ENCODE measurements at places on chromosomes 1 and 21.

DNA sequence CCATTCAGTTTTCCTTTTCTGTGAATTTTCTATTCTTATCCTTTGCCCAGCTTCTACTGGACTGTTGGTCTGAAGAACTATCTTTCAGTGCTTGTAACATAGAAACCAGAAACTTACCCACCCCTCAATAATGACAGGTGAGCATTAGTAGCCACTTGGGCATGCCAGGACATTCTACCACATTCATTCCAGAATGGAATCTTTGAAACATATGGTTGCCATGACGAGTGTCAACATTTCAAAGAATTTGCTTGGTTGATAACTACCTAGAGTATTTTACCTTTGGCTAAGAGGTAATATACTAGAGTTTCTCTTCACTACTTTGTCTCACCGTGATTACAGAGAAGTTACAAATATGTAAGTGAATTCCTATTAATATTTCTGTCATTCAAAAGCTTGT is at the start of gene MROH9:
TSS of gene MROH9 (plus strand) at position 304 of the 400 bp plus-strand sequence. CDS start 10,023 bp downstream, outside the sequence.
- DNase-seq, result no peak

DNA sequence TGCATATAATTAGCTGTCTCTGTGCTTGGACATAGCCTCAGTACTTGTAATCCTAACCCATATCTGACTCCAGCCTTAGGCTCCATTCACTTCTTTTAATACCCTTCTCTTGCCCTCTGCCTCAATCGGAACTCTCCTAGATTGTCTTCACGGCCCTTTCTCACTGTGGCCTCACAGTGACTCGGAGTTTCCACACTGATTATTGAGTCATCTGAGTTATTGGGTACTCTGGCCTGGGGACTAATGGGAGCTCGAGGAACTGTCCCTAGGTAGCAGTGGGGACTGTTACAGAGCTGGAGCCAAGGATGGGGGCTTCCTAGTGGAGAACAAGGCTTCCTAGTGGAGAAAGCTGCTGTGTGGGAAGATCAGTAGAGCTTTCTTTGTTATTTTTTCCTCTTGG is 17.0 kb downstream of the TRAF5 start:
- DNase-seq, result no peak

- DNase-seq, result no peak
These were observed 4.8 kb downstream of the DCAF8 start for GRCh38 chr1:160257411-160258015.

DNA sequence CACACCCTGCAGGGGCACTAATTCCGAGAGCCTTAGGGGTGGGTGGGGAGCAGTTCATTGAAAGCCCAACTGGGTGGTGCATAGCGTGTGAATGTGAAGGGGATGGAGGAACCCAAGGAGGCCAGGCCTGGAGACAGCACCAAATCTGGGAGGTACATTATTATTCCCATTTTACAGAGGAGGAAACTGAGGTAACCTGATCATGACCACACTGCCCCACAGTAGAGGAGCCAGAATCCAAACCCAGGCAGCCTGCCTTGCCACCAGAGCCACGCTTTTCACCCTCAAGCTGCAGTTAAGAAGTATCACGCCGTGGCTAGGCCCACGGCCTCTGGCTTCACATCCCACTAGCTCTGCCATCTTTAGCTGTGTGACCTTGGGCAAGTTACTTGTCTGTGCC is 633 bp upstream of the BSND start:
- no peak for DNase-seq

- no peak for DNase-seq
These were observed 39.2 kb downstream of the ABCA4 start for GRCh38 chr1:94081566-94082344.

DNA sequence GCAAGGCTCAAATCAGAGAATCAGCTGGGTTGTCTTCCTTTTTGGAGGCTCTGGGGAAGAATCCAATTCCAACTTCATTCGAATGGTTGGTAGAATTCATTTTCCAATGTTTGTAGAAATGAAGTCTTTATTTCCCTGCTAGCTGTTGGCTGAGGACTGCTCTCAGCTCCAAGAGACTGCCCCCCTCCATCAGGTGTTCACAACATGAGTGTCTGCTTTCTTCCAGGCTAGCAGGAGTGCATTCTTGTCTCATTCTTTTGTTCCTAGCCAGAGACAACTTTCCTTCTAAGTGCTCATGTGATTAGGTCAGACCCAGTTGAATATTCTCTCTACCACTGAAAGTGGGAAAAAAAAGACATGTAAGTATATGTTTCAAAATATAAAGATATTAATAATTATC is 95.2 kb downstream of the HLX start:
- DNase-seq, result no peak

GRCh38 chr1:207850621-207851407 is 60.1 kb downstream of the CD34 start:
- no peak for DNase-seq

DNA sequence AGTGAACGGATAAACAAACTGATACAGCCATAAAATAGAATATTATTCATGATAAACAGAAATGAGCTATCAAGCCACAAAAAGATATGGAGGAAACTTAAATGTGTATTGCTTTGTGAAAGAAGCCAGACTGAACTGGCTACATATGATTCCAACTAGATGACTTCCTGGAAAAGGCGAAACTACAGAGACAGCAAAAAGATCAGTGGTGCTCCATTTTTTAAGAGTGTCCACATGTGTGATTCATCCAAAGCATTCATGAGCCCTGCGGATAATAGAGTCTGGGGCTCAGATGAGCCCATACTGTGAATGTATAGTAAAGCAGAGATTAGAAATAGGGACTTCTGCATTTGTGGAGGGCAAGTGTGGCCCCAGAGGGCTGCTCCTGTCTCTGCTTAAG is 7.8 kb upstream of the TMEM222 start:
- no peak for DNase-seq

DNA sequence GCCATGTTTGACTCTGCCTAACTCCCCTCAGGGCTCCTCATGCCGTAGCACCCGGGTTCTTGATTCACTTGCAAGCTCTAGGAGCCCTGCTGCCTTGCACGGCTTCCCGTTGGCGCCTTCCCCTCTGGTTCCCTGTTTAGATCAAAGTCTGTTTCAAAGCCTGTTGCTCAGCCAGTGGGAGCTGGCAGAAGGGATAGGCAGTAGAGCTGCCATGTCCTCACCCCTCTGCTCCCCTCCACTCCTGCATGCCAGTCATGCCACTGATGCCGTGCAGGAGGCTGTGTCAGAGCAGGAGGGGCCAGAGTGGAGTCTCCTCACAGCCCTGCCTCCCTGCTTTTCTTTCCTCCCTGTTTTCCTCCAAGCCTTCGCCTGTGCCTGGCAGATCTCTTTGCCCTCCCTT is 26.5 kb downstream of the HMGCS2 start:
- DNase-seq, result no peak

DNA sequence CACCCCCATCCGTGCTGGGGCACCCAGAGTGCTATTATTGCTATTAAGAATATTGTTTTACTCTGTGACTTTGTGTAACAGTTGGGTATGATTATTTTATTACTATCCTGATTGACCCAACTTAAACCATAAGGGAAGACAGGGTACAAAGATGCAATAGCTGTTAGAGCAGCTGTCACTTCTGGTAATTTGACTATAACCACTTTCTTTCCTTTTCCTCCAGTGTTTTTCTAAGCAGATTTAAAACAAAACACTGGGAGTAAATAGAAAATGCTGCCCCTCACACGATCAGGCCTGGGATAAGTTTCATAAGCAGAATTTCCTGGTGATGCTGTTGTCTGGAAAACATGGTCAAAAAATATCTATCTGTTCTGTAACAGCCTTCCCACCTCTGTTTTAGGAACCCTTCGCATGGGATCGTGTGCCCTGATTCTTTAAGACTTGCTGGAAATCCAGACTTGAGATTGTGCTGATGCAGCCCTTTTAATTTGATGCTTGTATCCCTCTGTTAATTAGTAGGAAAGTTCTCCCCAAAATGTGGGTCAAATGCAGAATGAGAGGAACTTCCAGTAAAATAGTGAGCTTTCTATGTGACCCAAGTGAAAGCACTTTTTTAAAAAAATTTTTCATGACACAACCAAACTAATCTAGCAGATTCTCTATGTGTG is 165.3 kb downstream of the FMN2 start:
- no peak for DNase-seq

- no peak for DNase-seq
These were observed 597.3 kb upstream of the PLXNA2 start for GRCh38 chr1:208841436-208841835.
